ENCODE measurements at places on chromosomes 11 and 22. TPM values are rescaled to one million over a fixed set of nuclear protein-coding genes. Genes with fewer than 3 reads are reported as not detected.

The HMOX1 gene
- 9.6 TPM for total RNA-seq

The MRPL21 gene
- 14.9 TPM for total RNA-seq

The SIK2 gene
- total RNA-seq: 7.7 TPM

The ART5 gene
- not detected for total RNA-seq

The PPP6R3 gene
- total RNA-seq: 224 TPM

The RCOR2 gene
- 3.4 TPM for total RNA-seq

The MLC1 gene
- total RNA-seq: 0.24 TPM

The KCNC1 gene
- 5.1 TPM for total RNA-seq

The TEX54 gene
- total RNA-seq: not detected

The LRRC56 gene
- not detected for total RNA-seq

The MEI1 gene
- 7.5 TPM for total RNA-seq

The HTR3A gene
- total RNA-seq: not detected

The ACR gene
- total RNA-seq: not detected

The DGCR2 gene
- 47.4 TPM for total RNA-seq

The BIRC2 gene
- total RNA-seq: 80.4 TPM

The OR8D4 gene
- 2.4 TPM for total RNA-seq

The LMNTD2 gene
- 0.48 TPM for total RNA-seq

The RFPL1 gene
- total RNA-seq: 1.4 TPM

The NRXN2 gene
- total RNA-seq: 43.6 TPM

The KCNJ5 gene
- 12.5 TPM for total RNA-seq

The ANGPTL5 gene
- total RNA-seq: 1.9 TPM

The MGAT3 gene
- total RNA-seq: 2.2 TPM

The OR52E6 gene
- total RNA-seq: not detected

The APOA1 gene
- not detected for total RNA-seq

The NAALAD2 gene
- 7.2 TPM for total RNA-seq

The OR4D5 gene
- total RNA-seq: 7.2 TPM

The SHANK3 gene
- 0.96 TPM for total RNA-seq

All from umbilical cord (tissue), 2 donors.